ENCODE measurements at places on chromosomes 16 and 17. TPM values are rescaled to one million over a fixed set of nuclear protein-coding genes. Genes with fewer than 3 reads are reported as not detected.

DOC2A gene
- 7.2 TPM for total RNA-seq

GRCh38 chr17:30151471-30151870 lies 34.9 kb downstream of the NSRP1 start:
- DNase-seq, result no peak

- DNase-seq, result no peak
Measured at GRCh38 chr16:65384441-65384840, 262.6 kb upstream of the CDH11 start.

TBC1D3I gene
- 0.89 TPM for total RNA-seq

ASGR1 gene
- total RNA-seq, result 0.78 TPM

GRCh38 chr16:48574140-48574539 lies 35.8 kb downstream of the N4BP1 start:
- DNase-seq, result no peak

OTOP3 gene
- total RNA-seq, result not detected

- DNase-seq, result no peak
Measured at GRCh38 chr17:16969931-16970906, 1.7 kb downstream of the TNFRSF13B start.

DNA sequence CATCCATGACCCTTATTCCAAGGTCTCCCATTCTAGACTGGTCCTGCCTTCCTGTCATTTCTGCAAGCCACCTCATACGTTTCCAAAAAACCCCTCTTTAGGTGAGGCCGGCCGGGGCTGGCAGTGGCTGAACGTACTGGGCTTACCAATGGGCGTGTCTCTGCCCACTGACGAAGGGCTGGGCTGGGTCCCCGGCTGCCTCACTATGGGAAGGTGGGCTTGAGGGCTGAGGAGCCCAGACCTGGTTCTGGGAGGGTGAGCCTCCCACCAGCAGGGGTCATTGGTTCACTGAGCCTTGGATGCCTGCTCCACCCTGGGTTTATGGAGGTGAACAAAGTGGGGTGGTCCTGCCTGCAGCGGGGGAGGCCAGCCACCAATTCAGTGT lies 19.9 kb downstream of the KDM8 start:
- DNase-seq, result peak; percentile 17

DNA sequence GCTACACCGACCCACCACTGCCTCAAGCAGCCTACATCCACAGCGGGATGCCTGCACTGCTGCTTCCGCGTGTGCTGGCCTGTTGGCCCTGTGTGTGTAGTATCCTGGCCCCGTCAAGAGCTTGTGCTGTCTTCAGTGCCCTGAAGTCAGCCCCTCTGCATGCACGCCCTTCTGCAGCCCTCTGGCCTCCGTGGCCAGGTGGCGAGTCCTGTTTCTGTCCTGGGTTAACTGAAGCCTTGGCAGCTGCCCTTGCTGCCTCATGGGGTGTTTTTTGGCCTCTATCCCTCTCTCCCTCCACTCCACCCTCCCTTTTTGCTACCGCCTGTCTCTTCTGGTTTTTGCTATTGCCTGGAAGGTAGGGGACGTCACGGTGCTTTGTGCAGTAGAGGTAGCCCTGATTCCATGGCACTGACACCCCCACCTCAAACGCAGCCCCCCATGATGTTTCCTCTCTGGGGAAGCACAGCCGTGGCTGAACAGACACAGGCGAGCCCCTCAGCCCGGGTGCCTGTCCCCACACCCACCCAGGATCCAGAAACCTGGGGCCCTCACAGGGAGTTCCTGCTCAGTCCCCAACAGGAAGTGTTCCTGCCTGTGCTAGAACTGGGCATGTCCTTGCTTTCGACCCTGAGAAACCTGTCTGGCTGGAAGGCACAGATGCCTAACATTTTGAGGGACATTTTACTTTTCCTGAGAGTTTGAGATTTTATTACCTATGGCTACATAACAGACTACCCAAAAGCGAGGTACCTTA lies 18.8 kb upstream of the AMZ2 start:
- no peak for DNase-seq

PPM1E gene
- total RNA-seq, result 0.55 TPM

TMEM238L gene
- not detected for total RNA-seq

GRCh38 chr17:35895636-35896587 lies 15.8 kb upstream of the CCL5 start:
- no peak for DNase-seq

DNA sequence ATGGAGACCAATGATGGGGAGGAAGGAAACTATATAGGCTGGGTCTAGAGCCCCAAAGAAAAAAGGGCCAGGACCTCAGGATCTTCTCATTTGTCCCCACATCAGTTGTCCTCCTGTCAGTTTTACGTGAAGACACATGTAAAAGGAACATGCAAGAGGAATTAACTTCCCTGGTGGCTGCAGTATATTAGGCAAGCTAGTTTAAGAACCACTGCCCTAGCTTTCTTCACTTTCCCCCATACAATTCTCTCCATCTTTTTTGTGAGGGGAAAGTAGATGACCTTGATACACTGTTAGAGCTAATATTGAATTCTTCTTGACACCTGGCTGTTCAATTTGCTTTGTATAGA lies 2.3 kb downstream of the MAP3K3 start:
- DNase-seq, result no peak

CBX2 gene
- total RNA-seq, result 3.9 TPM

DNA sequence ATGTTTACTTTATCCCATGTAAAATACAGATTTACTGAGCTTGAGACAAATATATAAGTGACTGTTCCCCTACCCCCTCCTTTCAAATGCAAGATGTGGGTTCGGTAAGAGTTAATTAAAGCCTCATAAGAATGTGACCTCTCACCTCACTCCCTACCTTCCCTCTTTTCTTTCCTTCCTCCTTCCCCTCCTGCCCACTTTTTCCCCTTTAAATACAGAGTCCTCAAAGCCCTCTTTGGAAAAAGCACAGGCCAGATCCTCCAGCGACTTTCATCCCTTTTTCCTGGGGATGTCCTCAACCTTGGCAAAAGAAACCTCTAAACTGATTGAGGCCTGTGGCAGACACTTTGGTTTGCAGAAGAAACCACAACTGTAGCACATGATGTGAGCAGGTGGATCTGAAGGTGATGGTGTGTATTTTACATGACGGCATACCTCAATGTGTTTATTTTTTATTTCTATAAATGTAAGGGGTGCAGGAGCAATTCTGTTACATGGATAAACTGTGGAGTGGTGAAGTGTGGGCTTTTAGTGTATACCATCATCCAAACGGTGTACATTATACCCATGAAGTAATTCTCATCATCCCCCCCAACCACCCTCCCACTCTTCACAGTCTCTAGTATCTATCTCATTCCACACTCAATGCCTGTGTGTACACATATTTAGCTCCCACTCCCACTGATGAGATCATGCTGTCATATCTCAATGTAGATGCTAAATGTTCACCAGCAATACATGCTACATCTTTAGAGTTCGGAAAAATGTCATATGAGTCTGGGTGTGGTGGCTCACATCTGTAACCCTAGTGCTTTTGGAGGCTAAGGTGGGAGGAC lies 77.7 kb downstream of the XYLT1 start:
- no peak for DNase-seq

- DNase-seq, result no peak
Measured at GRCh38 chr17:73271072-73271471, 9.4 kb upstream of the CPSF4L start.

COG8 gene
- 48.9 TPM for total RNA-seq

GRCh38 chr17:40361063-40361924 lies 3.2 kb downstream of the GJD3 start:
- DNase-seq, result no peak

SSH2 gene
- total RNA-seq, result 7.3 TPM

TRAPPC2L gene
- 56.3 TPM for total RNA-seq

PIGL gene
- total RNA-seq, result 36.6 TPM

GRCh38 chr16:48383877-48384519 lies 1.2 kb downstream of the SIAH1 start:
- no peak for DNase-seq

SLC6A4 gene
- total RNA-seq, result not detected

DNA sequence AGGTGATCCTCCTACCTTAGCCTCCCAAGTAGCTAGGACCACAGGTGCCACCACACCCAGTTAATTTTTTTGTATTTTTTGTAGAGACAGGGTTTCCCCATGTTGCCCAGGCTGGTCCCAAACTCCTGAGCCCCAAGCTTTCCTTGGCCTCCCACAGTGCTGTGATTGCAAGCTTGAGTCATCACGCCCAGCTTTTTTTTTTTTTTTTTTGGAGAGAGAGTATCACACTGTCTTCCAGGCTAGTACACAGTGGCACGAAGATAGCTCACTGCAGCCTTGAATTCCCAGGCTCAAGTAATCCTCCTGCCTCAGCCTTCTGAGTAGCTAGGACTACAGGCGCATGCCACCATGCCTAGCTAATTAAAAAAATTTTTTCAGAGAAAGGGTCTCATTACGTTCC lies 27.2 kb downstream of the HEATR9 start:
- DNase-seq, result no peak

ZSCAN10 gene
- total RNA-seq, result not detected

GRCh38 chr16:50550035-50550434 lies 1.8 kb downstream of the NKD1 start:
- peak; percentile 44 for DNase-seq

GRCh38 chr17:49201481-49201927 lies 8.9 kb downstream of the GNGT2 start:
- no peak for DNase-seq

DNA sequence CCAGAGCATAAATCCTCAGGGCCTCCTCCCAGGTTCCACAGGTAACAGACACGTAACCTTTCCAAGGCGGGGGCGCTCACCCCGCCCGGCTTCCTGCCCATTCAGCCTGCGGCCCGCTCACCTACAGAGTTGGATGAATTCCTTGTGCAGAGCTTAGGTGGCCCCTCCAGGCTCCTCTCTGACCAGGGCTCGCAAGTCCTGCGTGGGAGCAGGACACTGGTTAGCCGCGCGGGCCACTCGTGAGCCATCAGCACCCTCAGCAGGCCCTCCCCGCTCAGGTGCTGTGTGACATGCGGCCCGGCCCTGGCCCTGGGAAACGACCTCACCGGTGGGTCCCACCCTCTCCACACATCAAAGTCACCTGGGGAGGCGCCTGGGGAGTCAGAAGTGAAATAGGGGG lies 528 bp downstream of the TERB1 start:
- DNase-seq, result no peak

DNA sequence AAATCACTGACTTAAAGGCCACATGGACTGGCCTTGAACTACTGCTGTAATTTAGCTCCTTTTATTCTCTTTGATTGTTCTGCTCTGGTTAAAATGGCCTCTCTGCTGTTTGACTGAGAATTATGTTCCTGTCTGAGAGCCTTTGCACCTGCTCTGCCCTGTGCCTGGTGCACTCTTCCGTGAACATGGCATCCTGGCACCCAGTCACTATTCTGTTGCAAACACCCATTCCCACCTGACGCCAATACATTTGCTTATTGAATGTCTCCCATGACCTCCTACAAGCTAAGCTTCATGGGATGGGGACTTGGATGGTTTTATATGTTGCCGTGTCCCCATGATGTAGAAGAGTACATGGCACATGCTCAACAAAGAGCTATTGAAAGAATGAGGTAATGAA lies 20.1 kb downstream of the HSD17B2 start:
- DNase-seq, result no peak

CRYBA1 gene
- total RNA-seq, result not detected

DNA sequence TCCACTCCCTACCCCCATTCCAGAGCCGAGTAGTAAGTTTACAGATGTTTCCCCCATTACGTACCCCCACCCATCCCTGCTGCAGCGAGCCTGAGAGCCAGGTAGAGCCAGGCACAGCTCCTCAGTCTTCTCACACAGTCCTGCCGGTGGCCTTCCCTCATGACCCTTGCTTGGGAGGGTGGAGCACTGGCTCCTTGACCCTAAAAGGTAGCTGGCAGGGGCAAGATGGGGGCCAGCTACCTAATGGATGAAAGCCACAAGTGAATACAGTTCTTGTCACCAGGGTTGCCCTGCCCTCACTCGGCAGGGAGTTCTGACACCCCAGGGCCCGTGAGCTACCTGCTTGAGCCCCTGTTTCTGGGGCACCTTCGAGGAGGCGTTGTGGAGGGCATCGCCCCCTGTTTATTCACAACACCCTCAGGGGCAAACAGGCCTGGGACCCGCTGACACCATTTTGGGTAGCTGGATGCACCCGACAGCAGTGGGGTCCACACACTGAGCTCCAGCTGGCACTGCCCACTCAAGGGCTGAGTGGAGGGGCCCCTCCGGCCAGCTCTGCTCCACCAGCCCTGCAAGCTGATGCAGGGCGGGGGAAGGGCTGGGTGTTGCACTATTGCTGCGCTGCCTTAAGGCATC lies 22.2 kb downstream of the ADAM11 start:
- DNase-seq, result no peak

FA2H gene
- total RNA-seq, result not detected

NAA38 gene
- total RNA-seq, result 46.4 TPM

- no peak for DNase-seq
Measured at GRCh38 chr16:64532117-64532516, 589.7 kb downstream of the CDH11 start.

GRCh38 chr16:84520725-84521496 lies 16.5 kb upstream of the MEAK7 start:
- no peak for DNase-seq

DNA sequence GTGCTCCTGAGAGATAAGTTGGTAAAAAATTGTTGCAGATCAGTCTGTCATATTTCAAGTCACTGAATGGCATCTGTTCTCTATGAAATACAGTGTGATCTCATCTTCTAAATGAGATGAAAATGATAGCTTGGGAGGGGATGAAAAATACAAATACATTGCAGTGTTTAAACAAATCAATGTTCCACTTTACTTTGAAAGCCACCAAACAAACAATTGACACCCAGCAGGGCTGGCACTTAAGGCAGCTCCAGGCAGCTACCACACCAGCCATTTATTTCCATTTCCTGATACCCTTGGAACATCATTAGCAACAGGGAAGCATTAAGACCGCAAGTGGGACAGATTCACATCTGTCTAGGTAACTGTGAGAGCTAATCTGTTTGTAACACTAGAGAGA lies 827.6 kb upstream of the KIF2B start:
- DNase-seq, result no peak

DNA sequence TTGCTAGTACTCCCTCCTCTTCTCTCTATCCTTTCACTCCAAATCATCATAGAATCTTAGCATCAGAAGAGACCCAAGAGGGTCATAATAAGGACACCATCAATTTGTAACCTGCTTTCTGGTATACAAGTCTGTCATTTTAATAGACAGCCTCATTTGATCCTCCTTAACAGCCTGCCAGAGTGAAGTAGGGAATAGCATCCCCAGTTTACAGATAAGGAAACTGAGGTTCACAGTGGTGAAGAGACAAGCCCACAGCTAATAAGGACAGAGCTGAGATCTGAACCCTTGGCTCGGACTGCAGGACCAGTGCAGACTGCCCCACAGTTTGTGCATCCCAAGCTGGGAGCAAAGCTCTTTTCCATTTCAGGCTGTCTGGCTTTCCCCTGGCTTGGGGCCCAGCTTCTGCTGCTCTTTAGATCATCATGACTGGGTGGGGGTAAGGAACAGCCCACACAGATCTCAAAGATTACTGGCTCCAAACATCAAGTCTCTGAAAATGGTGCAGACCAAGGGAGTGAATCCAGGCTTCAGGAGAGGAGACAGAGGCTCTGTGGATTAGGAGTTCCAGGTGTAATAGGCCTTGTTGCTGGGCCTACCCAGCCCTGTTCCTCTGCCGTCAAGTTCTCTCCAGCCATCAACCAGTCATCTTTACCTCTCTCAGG lies 10.3 kb upstream of the IGFBP4 start:
- DNase-seq, result no peak

COX6A2 gene
- not detected for total RNA-seq
